ENCODE measurements at places on chromosomes 7 and 10. TPM values are rescaled to one million over a fixed set of nuclear protein-coding genes. Genes with fewer than 3 reads are reported as not detected.

SFTPA1 gene
- total RNA-seq = 0.91 TPM

ORC5 gene
- 26.4 TPM for total RNA-seq

INSYN2A gene
- total RNA-seq = 0.31 TPM

SPAM1 gene
- not detected for total RNA-seq

PAPOLB gene
- total RNA-seq = 0.29 TPM

POM121 gene
- 44.0 TPM for total RNA-seq

ANKRD61 gene
- total RNA-seq = not detected

SEMA4G gene
- 5.0 TPM for total RNA-seq

SLC13A1 gene
- not detected for total RNA-seq

MEOX2 gene
- 5.6 TPM for total RNA-seq

PNLIPRP2 gene
- total RNA-seq = not detected

LIPN gene
- total RNA-seq = not detected

GATA3 gene
- total RNA-seq = 310 TPM

C10orf53 gene
- total RNA-seq = not detected

GPR158 gene
- 0.21 TPM for total RNA-seq

CRHR2 gene
- 0.34 TPM for total RNA-seq

ZNF316 gene
- total RNA-seq = 44.7 TPM

HOGA1 gene
- total RNA-seq = 1.3 TPM

PNLIPRP3 gene
- total RNA-seq = not detected

ARHGAP22 gene
- 4.6 TPM for total RNA-seq

IFIT1B gene
- not detected for total RNA-seq

PRKCQ gene
- 4.3 TPM for total RNA-seq

RELN gene
- total RNA-seq = 1.5 TPM

CYP3A4 gene
- not detected for total RNA-seq

AGAP9 gene
- total RNA-seq = 23.5 TPM
